Fibroblast of mammary gland (primary cell): ENCODE measurements at places on chromosomes 7 and 10.

GRCh38 chr10:32050177-32050576 is 6.0 kb downstream of the KIF5B start:
- DNase-seq, result no peak

- no peak for DNase-seq
Observed at GRCh38 chr7:2553831-2554581, 1.3 kb downstream of the BRAT1 start.

GRCh38 chr7:28617308-28617880 is 205.1 kb downstream of the CREB5 start:
- DNase-seq, result no peak

DNA sequence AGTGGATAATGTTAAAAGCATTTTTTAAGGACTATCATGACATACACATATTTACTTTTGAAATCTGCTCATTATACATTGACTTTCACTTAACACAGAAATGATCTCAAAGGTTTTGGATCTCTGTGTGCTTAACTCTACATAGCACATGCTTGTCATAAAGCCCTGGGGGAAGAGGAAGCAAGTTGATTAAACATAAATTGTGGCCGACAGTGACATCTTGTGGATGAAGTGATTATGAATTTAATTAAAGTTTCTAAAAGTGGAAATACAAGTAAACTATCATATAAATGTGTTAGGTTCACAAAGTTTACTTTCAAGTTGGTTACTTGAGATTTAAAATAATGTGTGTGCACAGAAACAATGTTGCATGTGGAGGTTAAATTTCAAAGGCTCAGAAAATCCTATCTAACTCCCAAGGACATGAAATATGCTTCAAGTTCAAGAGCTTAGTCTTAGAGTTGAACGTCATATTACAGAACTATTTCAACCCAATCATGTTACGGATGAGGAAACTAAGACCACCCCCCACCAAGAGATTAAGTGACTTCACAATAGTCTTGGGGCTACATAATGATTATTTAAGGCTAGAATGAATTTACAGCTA is 1247.8 kb downstream of the GATA3 start:
- peak; percentile 70 for DNase-seq

DNA sequence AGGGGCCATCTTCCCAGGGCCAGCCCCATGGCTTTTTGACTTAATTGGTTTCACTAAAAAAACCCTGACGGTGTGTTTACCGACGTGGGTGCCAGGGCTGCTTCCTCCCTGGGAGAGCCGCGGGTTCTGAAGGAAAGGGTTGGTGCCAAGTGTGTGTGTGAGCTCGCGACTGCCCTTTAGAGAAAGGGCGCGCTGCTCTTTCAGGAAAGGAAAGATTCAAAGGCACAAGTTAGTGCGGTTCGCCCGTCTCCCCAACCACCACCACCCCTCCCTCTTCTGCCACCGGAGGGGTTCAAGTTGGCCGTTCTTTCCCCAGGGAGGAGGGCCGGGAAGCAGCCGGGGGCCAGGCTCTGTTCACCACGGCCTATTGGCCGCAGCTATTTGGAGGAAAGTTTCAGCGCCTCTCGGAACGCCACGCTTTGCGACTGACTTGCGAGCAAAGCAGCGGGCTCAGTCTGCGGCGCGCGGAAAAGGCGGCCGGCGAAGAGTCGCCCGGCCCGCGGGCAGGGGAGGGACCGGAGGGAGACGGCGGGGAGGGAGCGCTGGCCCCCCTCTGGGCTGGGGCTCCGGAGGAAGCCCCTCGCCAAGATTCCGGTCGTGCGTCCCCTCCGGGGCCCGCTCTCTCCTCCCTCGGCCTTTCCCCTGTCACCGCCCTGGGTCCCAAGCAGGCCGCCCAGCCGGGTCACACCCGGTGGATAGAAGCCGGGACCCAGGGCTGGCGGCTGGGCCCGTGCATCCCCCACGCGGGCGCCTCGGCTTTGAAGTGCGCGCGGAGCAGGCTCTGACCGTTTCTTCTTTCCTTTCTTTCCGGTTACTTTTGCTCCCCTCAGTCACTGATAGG is 165.9 kb upstream of the PPP1R3A start:
- peak; percentile 20 for DNase-seq

DNA sequence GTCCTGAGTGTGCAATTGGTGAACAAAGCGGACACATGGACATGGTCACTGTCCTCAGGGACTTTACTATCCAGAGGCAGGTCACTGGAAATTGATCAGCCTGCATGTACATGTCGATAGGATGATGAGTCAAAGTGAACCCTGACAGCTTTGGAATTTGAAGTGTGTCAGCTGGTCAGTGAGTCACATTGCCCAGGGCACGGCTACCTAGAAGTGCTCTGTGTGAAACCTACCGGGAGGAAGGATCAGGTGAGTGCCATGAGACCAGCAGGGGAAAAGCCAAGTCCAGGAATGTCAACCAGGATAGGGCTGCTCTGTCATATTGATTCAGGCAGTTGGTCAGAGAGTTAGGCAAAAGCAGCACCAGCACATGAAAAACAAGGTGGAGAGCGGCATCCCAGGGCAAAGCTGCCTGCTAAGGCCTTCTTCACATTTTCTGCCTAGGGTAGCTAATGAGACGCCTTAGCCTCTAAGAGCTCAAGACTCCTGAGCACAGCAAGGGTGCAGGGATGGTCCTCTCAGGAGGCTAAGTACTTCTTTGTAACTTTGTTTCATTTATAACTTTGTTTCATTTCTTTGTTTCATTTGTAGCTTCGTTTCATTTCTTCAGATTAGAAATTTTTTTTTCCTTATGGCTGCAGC is 19.4 kb upstream of the PDCD4 start:
- DNase-seq, result peak; percentile 33

DNA sequence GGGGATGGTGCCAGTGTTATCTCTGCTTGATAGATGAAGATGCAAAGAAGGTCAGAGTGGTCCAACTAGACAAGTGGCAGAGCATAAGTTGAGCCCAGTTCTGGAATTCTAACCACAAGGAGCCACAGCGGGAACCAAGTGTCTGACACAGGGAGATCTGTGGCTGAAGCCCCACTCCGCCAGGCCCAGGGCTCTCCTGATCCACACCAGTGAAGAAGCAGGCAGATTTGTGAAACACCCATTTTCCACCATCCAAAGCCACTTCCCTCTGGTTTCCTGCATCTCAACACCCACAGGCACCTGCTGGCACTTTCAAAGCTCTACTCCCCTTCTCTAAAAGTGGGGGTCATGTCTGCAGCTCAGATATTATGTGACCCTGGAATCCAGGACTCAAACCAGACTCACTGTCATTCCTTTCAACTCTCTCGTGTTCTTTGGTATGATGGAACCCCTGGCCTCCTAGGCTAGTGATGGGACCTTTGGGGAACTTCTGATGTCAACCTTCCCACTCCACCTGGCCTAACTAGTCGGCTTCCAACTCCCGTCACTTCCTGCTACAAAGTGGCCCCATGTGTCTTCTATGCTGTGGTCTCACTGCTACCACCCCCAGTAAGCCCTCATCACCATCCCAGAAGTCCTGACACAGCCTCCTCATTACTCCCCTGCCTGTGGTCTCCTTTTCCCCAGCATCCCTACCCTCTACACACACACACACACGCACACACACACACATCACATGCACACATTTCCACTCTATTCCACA is 177.6 kb downstream of the GRID1 start:
- no peak for DNase-seq

DNA sequence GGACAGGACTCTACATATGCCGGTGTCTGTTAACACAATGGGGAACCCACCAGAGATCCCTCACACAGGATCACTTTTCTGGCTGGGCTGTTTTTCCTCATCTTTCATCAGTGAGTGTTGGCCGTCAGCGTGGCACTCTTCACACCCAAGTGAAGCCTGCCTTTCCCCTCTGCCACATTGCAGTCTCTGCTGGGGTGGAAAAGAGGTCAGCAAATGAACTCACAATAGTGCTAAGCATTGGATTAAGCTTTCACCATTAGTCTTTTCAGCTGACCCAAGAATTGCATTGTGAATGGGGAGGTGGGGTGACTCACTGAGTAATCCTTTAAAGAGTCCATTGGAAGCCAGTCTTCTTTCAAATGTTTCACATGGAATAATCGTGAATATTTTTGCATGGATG is 143.0 kb downstream of the KIAA1217 start:
- peak; percentile 50 for DNase-seq

DNA sequence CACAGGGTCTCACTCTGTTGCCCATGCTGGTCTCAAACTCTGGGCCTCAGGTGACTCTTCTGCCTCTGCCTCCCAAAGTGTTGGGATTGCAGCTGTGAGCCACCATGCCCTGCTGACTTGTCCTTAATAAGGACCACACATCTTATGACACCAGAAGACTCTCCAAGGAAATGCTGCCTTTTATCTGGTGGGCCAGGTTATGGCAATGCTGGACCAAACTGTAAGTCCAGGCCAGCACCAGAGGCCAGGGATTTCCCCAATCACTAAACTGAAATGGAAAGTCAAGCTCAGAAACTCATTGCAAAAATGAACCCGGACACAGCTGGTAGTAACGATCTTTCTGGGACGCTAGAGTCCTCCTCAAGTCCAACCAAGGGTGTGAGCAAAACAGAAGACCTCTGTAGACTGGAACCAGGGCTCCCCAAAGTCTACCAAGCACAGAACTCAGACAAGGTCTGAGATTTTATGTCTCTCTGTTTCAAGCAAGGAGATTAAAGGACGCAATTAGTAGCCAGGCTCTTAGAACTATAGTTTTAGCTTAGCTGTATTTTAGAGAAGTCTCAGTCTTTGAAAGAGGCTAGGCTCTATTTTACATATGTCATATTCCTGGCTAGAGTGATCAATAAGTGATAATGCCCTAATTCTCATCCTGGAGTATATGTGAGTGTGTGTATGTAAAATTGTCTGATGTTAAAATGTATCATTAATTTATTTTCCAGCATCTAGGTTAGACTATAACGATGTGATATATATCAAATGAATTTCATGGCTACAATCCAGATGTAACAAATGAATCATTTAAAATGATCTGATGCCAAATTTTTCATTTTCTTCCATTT is 74.0 kb upstream of the ITGB1 start:
- no peak for DNase-seq

- no peak for DNase-seq
Observed at GRCh38 chr10:62829622-62830021, 13.5 kb upstream of the EGR2 start.

GRCh38 chr7:76155938-76156337 is 45.8 kb upstream of the SRRM3 start:
- peak; percentile 71 for DNase-seq

- DNase-seq, result peak; percentile 66
Observed at GRCh38 chr10:69449841-69450240, 1.4 kb upstream of the TSPAN15 start.

DNA sequence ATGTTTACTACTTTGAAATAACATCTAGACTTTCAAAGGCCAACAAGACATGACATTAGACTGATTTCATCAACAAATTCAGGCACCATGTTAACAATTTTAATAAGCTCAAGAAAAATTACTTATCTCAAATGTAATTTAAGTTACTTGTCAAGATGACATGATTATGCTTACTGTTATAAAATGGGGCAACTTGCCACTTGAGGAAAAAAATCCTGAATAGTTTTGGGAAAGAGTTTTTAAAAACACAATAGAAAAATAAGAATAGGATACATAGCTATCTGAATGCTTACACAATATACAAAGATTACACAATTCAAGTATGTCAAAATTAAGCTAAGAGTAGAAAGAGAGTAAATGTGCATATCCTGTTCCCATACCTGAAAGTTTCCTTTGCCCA is 85.4 kb downstream of the RNF32 start:
- DNase-seq, result peak; percentile 10

DNA sequence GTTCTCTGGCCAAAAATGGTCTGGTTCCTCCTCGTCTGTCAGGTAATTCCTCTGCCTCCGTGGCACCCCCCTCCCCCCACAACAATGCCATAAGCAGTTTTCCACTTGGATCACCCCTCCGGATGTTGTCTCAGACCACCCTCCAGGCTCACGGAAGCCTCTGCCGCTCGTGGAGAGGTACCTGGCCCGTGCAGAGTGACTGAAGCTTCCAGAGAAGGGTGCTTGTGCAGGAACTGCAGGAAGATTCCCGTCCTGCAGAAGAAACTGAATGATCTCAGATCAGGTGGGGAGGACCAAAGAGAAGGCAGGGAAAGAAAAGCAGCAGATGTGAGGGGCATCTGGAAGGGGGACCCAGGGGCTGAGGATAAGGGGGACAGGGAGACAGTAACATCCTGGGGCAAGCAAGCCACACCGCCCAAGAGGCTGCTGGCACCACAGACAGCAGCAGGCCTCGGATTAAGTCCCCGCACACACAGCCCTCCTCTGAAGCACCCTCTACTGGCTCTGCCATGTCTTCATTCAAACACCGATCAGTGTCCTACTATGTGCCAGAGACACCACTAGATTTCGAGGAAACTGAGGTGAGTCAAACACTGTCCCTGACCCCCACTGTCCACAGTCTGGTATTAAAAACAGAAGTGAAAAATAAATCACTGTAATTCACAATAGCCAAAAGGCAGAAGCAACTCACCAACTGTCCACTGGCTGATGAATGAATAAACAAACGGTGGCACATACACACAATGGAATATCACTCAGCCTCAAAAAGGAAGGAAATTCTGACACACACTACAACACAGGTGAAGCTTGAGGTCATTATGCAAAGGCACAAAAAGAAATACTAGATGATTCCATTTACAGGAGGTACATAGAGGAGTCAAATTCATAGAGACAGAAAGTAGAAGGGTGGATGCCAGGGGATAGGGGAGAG is 26.4 kb downstream of the KIAA1549 start:
- DNase-seq, result no peak

DNA sequence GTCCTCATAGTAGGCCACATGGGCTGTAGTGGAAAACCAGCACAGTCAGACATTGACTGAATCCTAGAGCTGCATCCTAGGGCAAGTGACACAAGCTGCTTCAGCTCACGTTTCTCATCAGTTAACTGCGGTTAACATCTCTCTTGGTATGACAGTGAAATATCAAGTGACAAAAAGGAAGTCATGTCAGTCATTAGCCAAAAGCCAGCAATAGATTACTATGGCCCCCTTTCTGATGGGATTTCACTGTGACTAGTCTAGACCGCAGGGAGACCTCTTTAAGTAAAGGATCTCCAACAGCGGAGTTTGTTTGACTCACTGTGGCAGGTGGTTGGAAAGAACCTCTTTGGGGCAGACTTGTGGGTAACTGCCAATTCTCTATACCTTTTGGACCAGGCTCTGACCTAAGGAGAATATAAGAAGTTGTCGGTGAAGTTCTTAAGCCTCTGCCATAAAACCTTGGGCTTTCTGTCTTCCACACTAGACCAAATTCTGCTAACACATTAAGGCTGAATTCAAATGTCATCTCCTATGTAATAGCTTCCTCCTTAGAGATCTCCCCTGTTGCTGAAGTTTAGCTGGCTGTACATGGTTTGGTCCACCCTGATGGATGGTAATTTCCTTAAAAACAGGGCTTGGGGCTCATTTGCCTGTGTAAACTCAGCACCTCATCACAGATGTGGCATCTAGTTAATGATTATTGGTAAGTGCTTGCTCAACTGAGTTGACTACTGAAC is 115.3 kb downstream of the SGMS1 start:
- DNase-seq, result no peak

DNA sequence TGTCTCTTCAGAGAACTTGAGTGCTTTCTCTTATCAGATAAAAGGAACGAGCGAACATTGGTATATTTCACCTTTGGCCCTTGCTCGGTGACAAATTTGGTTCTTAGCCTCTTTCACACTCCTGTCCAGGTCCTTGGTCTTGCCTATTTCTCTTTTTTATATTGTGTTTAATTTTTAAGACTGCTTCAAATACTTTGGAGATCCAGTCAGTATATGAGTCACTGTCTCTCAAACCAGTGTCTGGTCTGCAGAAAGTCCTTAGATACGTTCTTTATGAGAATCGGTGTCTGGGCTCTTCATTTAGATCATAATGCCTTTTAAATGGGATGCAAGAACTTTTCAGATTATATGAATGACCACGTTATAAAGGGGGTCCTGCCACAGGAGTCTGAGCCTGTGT is 55.0 kb downstream of the PIK3AP1 start:
- DNase-seq, result peak; percentile 12
